ENCODE measurements at places on chromosomes 1 and 21.

DNA sequence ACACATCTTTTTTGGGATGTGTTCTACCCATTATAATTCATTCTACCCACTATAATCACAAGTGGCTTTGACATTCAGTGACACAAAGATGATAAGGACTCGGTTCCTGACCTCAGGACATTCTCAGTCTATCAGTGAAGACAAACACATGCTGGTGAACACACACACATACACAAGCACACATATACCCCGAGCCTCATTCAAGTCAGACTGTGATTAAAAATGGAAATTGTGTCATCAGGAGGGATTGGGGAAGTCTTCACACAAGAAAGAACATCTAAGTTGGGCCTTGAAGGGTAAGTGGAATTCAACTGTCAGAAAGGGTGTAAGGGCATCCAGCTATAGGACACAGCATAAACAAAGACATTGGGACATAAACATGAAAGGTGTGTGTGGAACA lies 2.6 kb upstream of the LAD1 start:
- DNase-seq, result no peak

GRCh38 chr1:5974631-5975030 lies 17.6 kb downstream of the NPHP4 start:
- DNase-seq, result no peak

- DNase-seq, result peak; percentile 96
Measured at GRCh38 chr1:93753791-93754763, 72.4 kb upstream of the BCAR3 start.

GRCh38 chr1:115531631-115532264 lies 110.0 kb upstream of the VANGL1 start:
- DNase-seq, result no peak

DNA sequence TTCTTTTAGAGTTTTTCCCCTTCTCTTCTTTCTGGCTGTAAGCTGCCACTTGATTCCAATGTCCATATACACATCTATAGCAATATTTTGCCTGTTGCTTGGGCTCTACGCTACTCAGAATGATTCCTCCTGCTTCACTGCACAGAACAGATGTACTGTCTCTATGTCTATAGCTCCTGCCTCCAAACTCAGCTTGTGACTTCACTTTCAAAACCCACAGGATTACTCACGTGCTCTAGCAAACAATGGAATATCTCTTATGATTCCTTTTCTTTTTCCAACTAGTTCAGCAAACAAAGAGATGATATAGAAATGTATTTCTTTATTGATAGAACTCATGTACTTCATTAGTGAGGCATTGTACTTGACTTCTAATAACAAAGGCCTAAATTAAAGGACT lies 80.5 kb upstream of the SOX13 start:
- DNase-seq, result peak; percentile 38

GRCh38 chr1:113674591-113674990 lies 84.7 kb downstream of the PHTF1 start:
- DNase-seq, result no peak

- no peak for DNase-seq
Measured at GRCh38 chr1:212045981-212046380, 10.4 kb downstream of the DTL start.

DNA sequence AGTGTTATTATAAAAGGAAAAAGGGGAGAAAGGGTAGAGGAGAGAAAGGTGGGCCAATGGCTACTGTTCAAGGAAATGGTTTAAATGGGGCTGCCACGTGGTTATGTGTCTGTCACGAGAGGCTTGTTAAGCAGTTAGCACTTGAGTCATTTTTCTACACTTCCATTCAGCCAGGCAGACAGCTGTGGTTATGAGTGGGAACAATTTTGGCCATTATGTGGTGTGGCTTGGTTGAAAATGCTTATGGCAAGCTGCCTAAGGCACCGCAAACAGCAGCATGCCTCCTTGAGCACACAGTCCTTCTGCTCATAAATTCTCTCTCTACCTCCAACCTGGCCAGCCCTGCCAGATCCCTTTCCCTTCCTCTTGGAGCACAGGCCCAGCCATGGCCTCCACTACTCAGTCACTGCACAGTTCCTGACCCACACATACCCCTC lies 3.2 kb upstream of the SRM start:
- peak; percentile 95 for DNase-seq

- no peak for DNase-seq
Measured at GRCh38 chr1:117636637-117637425, 31.0 kb downstream of the TENT5C start.

- DNase-seq, result peak; percentile 9
Measured at GRCh38 chr1:192311281-192311680, 5.5 kb upstream of the RGS21 start.

Measured in M059J (cell line).